CD8-positive, alpha-beta T cell (primary cell): ENCODE measurements at places on chromosomes 7 and 10.

- no peak for DNase-seq
Measured at GRCh38 chr10:50577010-50577409, 46.7 kb downstream of the SGMS1 start.

DNA sequence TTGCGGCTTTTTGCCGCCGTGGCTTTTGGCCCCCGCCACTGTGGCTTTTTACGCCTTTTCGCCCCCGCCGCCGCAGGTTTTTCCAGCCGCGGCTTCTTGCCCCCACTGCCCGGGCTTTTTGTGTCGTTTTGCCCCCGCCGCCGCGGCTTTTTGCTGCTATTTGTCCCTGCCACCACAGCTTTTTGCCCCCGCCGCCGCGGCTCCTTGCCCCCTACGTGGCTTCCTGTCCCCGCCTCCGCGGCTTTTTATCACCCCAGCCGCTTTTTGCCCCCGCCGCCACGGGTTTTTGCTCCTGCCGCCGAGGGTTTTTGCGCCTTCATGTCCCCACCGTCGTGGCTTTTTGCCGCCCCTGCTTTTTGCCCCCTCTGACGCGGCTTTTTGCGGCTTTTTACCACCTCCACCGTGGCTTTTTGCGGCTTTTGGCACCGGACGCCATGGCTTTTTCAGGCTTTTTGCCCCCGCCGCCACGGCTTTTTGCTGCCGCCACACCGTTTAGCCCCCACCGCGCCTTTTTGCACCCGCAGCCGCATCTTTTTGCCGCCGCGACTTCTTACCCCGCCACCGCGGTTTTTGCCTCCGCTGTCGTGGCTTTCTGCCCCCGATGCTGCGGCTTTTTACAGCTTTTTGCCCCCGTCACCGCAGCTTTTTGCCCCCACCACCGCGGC lies 637.0 kb downstream of the ZNF716 start:
- DNase-seq = no peak

DNA sequence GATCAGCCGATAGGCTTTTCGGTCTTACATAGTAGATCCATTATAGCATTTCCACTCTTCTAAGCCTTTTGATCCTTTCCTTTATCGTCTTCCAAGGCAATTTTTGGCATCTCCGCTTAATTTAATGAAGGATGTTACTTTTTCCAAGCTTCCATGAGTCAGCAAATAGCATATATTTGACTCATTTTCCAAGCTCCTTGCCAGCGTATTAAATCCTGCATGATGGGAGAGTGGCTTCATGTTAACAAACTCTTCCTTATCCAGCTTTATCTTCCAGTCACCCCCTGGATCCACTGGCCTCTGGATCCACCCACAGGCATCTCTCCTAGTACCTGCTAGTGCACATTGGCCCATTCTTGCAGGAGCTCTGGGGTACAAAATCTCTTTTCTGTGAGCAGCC lies 13.0 kb downstream of the OR9A2 start:
- no peak for DNase-seq

GRCh38 chr7:48337012-48337621 lies 165.9 kb downstream of the ABCA13 start:
- no peak for DNase-seq

DNA sequence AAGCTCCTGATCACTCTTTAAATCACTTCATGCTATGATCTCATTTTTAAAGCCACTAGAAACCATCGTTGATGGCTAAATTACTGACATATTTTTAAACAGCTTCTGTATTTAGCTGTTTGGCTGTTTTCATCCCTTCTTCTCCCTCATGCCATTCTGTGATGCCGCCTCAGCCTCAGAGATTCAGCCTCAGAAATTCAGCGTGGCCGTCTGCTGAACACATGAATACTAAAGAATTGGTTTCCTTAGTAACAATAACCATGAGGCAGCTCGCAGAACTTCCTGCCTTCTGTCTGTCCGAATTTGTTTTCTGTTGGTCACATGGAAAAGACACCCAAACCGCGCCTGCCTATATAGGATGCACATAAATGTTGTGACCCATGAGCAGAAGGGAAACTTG lies 31.0 kb upstream of the FZD1 start:
- DNase-seq = no peak

- no peak for DNase-seq
Measured at GRCh38 chr7:144410441-144410840, 6.9 kb upstream of the NOBOX start.

DNA sequence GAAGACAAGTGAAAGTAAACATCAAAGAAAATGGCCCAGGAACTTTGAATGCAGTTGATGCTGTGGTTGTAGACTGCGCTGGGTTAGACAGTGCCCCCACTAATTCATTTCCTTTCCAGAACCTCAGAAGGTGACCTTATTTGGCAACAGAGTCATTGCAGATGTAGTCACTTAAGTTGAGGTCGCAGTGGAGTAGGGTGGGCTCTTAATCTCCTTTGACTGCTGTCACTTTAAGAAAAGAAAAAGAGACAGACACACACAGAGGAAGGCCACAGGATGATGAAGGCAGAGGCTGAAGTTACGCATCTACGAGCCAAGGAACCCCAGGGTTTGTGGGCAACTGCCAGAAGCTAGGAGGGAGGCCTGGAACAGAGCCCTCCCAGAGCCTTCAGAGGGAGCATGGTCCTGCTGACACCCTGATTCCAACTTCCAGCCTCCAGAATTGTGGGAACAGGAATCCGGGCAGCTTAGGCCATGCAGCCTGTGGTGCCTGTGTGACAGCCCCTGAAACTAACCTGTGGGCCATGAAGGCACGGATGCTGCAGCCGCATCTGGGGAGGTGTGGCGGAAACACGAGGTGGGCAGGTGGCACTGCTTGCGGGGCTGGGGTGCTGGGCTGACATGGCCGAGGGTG lies 107.6 kb downstream of the PRKAG2 start:
- DNase-seq = peak; percentile 71

GRCh38 chr10:17116193-17116592 lies 13.4 kb downstream of the CUBN start:
- DNase-seq = no peak

- no peak for DNase-seq
Measured at GRCh38 chr7:43568529-43568928, 14.4 kb upstream of the STK17A start.

DNA sequence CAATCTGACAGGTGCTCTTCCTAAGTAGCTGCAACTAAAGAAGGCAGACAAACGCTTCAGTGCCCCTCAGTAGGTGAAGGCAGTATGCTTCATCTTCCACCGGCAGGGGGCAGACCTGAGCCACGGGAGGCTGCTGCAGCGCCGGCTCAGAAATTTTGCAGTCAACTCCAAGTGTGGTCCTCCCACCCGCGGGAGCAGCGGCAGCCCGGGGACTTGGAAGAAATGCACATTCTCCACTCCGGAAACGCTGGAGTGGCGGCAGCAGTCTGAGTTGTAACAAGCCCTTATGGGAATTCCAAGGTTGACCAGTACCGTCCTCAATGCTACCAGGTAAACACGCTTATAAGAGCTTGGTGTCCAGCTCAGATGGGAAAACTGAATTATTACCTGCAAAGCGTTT lies 3.4 kb downstream of the IGFBP3 start:
- peak; percentile 69 for DNase-seq

- DNase-seq = no peak
Measured at GRCh38 chr10:7255517-7255916, 155.3 kb downstream of the SFMBT2 start.

DNA sequence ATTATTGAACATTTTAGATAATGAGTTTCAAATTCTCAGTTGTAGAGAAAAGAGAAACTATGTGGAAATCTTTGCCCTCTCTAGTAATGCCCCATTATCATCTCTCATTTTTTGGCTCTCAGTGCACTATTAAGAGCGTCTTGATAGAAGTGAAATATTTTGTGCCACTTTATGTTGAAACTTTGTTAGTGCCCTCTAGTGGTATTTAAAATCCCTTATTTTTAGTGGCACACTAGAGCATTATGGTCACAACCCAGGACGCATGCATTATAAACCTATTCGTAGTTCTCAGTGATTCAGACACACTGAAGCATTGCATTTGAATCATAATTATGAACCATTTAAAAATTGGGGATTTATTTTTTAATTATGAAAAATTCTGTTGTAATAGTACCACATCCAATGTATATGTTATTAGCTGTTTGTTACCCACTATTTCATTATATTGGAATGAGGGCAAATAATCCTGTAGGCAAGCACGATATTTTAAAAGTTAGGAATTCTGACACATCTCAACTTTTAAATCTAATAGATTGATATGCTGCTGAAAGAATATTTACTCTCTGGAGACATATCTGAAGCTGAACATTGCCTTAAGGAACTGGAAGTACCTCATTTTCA lies 21.9 kb downstream of the PDCD4 start:
- DNase-seq = no peak

GRCh38 chr7:27967639-27968038 lies 213.0 kb downstream of the JAZF1 start:
- no peak for DNase-seq

DNA sequence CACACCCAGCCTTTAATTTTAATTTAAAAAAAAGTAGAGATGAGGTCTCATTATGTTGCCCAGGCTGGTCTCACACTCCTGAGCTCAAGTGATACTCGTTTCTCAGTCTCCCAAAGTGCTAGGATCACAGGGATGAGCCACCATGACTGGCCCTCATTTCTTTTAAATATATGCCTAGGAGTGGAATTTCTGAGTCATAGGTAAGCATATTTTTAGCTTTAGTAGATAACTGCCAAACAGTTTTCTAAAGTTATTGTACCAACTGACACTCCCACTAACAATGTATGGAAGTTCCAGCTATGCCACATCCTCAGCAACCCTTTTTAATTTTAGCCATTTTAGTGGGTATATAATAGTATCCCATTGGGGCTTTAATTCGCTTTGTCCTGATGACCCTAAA lies 13.8 kb upstream of the PPIF start:
- no peak for DNase-seq

DNA sequence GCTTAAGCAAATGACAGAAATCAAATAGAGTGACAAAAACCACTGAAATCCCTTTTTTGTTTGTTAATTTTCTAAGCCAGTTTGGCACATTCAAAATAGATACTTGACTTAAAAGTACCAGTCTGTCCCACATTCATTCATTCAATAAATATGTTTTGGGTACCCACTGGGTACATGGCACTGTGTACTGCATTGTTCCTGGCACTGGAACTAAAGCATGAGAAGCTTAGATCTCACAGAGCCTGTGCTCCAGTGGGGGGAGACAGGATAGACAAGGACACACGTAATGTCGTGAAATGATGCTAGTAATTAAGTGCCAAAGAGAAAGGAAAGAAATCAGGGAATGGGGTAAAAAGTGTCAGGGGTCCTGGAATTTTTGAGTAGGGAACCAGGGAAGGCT lies 13.0 kb downstream of the MTURN start:
- DNase-seq = no peak

- no peak for DNase-seq
Measured at GRCh38 chr10:101289541-101289940, 60.3 kb upstream of the LBX1 start.

GRCh38 chr7:80721883-80722615 lies 83.6 kb downstream of the CD36 start:
- no peak for DNase-seq

DNA sequence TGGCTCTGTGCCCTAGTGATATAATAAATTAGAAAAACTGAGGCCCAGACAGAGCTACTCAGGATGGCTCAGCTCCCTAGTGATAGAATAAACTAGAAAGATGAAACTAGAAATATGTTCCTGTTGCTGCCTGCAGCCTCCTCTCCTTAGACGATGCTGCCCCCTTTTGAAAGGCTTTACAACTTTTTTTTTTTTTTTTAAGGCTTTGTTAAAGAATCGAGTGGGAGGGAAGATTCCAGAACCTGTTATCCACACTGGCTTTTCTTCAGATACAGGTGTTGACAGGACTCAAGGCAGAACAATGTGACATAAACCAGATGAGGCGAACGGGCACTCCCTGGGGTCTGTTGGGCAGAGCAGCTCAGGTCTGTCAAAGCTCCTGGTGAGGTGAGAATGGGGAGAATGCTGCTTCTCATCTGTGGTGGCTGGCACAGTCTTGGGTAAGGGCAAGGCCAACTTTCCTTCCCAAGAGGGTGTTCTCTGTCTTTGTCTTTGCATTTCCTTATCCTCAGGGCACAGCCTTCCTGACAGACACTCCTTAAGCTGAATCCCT lies 175.1 kb downstream of the COBL start:
- DNase-seq = no peak

GRCh38 chr10:117993166-117993565 lies 53.6 kb downstream of the RAB11FIP2 start:
- DNase-seq = no peak

- DNase-seq = no peak
Measured at GRCh38 chr10:49272251-49273081, 26.5 kb upstream of the C10orf71 start.

- no peak for DNase-seq
Measured at GRCh38 chr7:143882604-143883078, 19.3 kb downstream of the TCAF1 start.
